ENCODE measurements at places on chromosomes 7 and 10.
A peak's percentile ranks its signal among the peaks of the same experiment; 100 is the strongest.

DNA sequence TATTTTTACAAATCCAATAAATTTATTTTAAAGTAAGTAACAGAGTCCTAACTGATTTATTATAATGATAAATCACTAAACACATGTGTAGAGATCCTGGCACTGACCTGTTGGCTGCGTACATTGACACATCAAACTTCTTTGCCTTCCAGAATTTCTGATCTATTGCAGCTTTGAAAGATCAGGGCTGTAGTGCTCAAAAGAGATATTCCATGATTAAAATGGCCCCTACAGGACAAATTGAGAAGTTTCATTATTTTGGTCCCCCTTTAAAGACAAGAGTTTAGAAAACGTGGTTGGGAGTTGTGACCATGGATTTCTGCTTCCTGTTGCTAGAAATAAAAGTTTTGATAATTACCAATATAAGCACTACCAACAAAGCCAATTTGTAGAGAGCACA, 87.7 kb upstream of the PDK4 start:
- no peak for DNase-seq

DNA sequence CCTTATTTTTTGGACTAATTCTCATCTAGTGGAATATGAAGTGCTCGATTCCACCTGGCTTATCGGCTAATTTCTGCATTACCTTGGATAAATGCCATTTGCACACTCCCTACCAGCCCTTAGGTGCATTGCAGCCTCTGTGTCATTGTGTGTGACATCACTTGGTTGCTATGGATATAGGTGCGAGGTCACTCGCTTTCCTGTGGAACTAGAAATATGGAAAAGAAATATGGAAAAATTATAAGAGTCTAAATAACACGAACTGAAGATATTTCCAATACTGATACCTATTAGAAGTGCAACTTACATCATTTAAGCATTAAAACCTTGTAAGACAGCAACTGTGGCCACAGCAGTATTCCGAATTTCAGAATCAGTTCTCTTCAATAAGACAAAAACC, 2.0 kb downstream of the YWHAG start:
- no peak for DNase-seq

- DNase-seq = no peak
Measured at GRCh38 chr7:28554802-28555471, 142.6 kb downstream of the CREB5 start.

DNA sequence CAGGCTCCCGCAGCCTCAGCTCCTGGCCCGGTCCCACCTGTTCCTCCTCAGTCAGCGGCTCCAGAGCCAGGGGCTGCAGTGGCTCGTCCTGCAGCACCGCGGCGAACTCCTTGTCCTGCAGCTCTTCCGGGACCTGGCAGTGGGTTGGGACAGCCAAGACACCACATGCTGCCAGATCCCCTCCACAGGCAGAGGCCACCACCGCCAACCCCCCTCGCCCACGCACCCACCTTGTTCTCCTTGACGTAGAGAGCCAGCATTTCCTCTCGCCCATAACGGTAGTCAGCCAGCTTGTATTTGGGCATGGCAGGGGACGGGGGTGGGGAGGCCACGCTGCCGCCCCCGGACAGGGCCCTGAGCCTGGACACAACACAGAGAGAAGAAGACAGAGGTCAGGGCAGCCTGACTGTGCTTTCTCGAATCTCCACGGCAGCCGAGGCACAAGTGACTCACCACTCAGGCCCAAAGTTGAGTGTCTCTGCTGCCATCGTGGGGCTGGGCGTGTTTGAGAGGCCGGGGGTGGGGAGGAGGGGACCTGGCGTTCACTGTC, 6.2 kb downstream of the GIGYF1 start:
- no peak for DNase-seq

DNA sequence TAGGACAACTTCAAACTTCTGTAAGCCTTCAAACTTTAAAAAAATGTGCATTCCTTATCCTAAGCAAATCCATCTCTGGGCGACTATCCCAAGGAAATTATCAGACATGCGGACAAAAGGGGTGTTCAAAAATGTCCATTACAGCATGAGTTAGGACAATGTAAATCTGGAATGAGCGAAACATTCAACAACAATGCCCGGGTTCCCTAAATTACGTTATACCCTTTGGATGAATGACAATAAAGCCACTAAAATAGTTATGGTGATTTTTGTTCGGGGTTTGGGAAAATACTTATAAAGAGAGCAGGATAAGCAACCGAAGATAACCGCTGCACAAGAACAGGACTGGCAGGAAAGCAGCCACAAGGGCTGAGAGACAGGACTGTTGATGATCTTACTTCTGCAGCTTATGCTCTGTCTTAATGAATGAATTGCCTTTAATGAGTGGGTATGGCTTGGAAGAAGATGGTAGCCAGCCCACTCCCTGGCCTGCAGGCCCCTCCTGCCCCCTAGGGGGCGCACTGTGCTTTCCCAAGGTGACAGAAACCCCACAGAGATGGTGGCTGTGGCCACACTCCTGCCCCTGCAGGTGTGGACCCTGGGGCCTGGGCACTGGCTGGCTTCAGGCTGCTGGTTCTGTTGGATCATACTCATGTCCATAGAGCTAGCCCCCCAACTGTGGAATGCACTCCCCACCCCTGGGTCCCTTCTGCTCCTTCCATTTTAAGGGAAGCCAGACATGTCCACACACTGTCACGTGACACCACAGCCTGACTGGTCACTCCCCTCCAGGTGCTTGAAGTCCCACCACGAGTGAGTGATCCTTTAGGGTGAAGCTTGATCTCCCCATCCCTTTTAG, 45.0 kb downstream of the ZCCHC24 start:
- DNase-seq = peak; percentile 80

DNA sequence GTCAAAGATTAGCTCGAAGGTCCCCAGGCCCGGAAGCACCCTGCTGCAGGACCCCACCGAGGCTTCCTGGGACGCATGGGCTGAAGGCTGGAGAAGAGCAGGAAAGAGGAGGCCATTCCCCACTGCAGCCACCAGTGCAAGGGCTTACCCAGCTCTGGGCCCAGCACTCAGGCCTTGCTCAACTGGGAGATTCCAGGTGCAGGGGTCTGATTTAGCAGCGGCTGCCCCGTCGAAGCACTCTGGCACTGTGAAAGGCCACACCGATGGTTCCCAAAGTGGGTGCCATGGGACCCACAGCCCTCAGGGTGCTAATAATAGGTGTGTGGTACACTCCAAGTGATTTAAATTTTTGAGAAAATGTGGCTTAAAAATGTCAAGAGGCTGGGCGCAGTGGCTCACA, 130.9 kb downstream of the OAT start:
- DNase-seq = no peak

- no peak for DNase-seq
Measured at GRCh38 chr7:42359946-42360345, 122.9 kb upstream of the GLI3 start.

- no peak for DNase-seq
Measured at GRCh38 chr10:88227342-88228018, 355.6 kb downstream of the RNLS start.

DNA sequence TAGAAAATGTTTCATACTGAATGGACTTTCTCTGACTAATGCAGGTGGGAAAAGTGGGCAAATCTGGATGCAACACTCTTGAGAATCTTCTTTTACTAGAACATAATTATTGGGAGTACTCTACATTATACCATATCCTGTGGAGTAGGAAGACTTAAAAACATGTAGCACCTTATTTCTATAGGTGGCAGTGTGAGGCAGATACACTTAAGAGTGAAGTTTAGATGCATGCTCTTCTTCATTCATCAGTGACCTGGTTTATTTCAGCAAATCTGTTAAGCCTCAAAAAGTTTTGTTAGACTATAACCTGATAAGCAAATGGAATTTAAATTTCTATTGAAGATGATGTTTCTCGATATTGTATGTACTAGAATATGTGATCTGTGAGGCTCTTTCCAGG, 1087.1 kb upstream of the LRRN3 start:
- DNase-seq = no peak

- DNase-seq = no peak
Measured at GRCh38 chr7:156438011-156438410, 202.6 kb upstream of the RNF32 start.

GRCh38 chr10:8665322-8665721, 610.8 kb downstream of the GATA3 start:
- DNase-seq = no peak

- no peak for DNase-seq
Measured at GRCh38 chr7:147332988-147333387, 1216.4 kb downstream of the CNTNAP2 start.

DNA sequence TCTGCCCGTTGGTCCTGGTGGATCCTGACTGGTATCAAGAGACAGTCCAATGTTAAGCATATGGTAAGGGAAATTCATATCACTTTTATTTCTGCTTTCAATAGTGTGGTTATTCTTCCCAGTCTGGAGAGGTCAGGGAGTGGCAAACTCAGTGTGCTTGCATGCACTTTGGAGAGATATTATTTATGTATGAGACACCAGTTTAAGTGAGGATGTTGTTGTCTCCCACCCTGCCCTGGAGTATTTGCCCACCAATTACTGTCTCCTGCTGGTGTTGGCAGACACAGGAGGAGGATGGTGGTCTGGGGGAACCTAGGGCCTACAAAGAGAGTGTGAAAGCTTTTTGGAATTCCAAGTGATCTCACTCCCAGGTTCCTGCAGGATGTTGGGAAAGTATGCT, 59.7 kb downstream of the OR13A1 start:
- DNase-seq = no peak

DNA sequence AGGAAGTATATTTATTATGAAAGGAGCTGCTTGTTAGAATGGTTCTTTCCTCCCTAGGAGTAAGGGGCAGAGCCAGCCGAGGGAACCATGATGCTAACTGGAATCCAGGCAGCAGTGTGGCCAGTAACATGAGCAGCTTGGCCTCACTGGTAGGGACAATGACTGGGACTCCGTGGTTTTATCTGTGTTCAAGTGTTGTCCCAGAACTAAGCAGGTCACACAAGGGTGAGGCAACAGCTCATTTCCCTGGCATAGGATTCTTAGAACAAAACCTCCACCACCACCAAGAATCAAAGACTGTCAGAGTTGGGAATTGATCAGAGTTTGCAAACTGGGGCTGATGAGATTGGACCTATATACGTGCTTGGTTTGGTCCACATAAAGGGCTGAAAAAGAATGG, 138.9 kb upstream of the COBL start:
- DNase-seq = peak; percentile 23

DNA sequence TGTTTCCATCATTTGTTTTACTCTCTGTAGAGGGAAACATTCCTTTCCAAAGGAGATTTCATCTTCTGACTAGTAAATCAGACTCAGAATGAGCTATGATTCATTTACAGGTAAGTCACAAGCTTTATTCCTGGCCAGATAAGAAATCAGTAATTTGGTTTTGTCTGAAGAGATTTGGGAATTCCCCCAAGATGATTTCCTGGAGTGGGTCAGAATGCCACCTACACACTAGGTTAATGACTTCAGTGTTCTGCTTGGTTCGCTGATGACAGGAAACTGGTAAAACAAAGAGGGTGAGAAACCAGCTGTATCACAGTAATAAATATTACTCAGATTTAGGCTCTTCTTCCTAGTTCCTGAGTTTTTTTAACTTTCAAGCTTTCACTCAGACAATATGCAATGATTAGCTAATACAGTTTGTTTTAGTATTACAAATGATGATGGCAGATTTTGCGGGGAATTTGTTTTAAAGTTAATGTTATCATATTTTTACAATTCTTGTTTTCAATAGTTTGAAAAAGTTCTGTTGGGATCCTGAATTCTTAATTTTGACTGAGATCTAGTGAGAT, 8.3 kb upstream of the ASZ1 start:
- no peak for DNase-seq

- DNase-seq = no peak
Measured at GRCh38 chr7:11294218-11294617, 320.5 kb downstream of the PHF14 start.

DNA sequence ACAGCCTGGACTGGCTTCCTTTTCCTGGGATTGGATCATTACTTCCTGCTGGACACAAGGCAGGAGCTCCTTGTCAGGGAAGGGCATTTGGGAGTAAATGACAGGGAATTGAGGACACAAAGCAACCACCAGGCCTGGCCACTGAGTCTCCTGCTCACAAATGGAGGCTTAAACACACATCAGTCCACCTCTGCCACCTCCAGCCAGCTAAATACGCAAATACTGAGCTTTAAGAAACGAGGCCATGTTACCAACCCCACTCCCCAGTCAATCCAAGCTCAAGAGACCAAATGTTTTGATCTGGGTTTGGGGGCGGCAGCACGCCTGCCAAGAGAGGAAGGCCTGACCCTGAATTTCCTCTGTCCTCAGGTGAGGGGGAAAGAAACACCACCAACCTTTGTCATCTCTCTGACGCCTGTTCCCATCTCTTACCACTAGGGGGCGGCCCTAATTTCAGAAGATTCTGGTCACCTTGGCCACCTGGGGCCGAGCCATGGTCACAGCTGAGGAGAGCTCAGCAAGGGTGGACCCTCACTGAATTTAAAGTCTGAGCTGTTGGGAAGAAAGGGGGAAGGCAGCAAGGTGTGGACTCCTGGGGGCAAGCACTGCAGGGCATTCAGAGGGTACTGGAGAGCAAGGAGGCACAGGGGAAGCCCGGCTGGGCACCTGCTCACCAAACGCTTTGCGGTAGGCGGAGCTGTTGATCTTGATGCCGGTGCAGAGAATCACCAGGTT, 16.5 kb downstream of the AIFM2 start:
- DNase-seq = peak; percentile 71

- no peak for DNase-seq
Measured at GRCh38 chr7:159142199-159142598, 2.5 kb downstream of the VIPR2 start.

DNA sequence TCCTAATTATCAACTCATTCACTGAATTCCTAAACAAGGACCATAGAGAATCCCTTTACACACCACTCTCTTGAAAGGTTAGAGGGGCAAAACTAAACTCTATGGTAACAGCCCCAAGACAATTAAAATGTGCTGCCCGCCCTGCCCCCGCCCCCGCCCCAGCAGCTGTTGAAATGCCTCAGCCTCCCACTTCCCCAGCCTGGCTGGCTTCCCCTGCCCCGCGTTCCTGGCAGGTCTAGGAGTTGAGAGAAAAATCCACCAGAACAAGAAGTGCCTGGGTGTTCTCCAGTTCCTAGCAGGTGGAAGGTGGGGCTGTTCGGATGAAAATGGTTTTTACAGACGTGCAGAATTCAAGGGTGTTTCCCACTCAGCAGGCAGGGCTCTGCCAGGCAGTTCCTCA, 109.5 kb upstream of the ZEB1 start:
- no peak for DNase-seq

DNA sequence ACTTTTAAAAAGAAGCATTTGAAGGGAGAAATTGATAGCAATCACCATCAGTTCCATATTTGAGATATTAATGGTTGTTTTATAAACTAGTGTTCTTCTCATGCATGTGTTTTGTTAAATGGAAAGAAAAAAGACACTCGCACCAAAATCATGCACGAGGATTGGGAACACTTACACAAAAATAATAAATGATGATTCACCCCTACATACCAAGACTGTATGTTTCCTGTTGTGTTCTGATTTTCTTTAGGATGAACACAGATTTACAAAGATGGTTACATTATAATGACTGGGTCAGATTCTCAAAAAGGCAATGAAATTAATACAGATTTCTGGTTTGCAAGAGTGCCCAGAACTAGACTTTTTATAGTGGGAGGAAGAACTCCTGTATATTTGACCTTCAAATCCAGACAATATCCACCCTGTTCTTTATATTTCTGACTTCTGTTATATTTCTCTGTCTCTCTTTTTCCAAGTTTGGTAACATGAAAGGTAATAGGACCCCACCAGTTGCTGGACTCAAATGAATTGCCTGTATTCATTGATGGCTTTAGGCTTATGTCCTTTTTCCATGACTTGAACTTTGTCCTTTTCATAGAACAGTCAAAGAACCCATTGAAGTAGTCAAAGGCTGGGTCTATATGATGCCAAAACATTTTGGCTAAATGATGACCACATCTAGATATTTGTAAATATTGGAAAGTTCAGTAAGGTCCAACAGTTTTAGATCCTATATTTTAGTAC, 54.4 kb downstream of the SEMA3A start:
- DNase-seq = no peak

GRCh38 chr10:104336821-104337467, 1.3 kb downstream of the ITPRIP start:
- no peak for DNase-seq
